ENCODE measurements at places on chromosomes 2 and 18. TPM values are rescaled to one million over a fixed set of nuclear protein-coding genes. Genes with fewer than 3 reads are reported as not detected.

DNA sequence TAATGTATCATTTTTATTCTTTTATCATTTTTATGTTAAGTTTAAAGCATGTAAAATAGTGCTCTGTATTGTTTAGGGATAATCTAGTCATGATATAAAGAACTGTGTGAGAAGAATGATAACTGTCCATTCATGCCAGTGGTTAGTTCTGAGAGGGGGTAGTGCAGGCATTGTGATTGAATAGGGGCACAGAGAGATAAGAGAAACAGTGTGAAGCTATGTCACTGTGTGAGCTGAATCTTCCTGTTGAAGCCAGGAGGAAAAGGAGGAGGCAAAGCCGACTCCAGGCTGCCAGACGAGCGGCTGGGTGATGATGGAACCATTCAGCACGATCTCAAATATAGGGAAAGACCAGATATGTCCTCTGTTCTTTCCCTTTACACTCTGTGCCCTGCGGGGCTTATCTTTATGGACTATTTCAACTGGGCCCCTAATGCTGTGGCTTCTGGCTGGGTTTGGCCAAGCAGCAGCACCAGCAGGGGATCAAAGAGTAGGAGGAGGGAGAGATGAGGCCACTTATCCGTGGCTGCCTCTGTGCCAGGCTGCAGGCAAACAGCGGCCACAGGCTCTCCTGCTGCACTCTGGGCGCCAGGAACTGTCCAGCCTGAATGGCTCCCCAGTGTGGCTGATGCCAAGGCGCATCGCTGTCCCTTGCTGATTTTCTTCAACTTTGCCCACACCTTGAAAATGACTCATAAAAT, 128.0 kb downstream of the SPP2 start:
- no peak for DNase-seq

DNA sequence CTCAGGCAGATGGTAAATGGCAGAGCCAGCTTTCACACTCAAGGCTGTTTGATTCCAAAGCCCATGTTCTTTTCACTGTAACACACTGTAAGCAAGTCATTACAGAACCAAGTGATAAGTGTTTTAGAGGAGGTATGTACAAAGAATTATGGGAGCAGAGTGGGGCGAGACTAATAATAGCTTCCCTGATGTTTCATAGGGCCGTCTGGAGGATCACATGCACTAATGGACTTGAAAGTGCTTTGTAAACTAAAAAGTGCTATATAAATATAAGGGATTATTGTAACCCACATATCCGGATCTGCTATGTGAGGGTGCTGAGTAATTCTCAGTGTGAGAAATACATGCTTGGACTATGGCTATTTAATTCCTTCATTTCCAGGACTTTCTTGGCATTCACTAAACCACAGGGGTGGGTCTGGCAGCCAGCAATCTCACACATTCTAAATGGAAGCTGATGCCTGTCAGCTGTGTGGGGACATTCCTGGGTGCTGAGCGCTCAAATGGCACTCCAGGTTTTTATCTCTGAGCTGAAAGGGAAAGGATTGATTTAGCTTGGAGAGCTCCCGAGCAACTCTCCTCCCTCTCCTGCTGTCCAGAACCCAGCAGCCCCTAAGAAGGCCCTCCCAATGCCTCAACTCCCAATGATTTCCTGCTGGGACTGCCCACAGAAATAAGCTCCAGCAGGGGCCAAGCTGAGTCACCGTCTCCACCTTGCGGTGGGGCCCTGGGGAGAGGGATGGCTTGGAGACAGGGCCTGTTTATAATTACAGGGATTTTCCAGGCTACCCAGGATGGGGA, 222.8 kb downstream of the SOX11 start:
- no peak for DNase-seq

DNA sequence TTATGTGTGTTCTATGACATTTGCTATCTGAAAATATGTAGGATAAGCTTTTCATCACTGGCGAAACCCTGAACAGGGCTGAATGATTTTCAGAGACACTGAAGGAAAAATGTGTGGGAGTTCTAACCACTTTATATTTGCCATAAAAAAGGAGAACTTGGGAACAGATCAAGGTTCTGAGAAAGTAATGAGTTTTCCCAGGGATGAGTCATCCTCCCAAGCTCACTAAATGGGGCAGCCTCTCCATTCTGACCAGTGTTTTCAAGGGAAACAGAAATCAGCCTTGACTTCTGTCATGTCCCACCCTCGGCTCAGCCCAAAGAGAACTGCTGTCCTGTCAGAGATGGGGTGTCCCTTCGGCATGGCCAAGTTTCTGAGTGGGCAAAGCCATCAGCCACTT, 2109.8 kb upstream of the CELF4 start:
- no peak for DNase-seq

GRCh38 chr18:68564351-68564750, 150.6 kb downstream of the TMX3 start:
- DNase-seq, result no peak

DNA sequence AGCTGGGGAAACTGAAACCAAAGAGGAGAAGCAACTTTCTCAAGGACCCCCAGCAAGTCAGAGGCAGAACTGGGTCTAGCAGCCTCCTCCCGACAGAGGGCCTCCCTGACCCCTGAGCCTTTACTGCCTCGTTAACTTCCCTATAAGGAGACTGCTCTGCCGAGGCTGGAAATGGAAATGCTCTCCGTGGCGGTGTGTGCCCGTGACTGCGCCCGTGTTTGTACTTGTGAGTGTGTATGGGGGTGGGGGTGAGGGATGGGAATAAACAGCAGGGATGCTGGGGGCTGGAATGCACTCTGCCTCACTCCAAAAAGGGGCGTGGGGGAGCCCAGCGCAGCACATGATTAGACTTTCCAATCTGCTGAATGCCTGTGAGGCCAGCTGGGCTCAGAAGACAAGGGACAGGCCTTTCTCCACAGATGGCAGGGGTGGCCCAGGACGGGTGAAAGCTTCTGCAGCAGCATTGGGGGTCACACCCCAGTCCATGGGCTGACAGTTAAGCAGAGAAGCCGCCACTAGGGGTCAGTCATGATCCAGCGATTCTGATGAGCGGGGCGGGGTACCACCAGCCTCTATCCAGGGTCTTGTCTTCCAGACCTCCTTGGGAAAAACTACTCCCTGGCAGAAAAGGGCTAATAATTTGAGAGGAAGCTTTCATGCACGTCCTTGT, 26.8 kb downstream of the MPHOSPH10 start:
- no peak for DNase-seq

- DNase-seq, result no peak
Observed at GRCh38 chr2:141714496-141714895, 416.3 kb downstream of the LRP1B start.

DNA sequence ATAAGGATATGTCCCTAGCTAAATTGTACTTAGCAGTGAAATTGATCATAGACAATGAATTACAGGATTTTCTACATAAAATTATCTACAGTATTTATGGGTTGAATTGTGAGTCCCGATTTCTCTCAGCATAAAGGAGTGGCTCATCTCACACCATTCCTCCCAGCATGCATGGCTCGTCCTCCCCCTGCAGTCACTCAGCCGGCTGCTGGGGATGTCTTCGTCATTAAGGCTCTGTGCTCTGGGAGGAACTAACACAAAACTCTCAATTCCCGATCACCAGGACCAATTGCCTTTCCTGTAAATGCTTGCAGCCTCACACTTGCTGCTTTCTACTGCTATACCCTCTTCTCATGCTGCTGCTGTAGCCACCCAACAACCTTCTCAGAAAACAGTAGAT, 75.9 kb downstream of the TXNL1 start:
- no peak for DNase-seq

DNA sequence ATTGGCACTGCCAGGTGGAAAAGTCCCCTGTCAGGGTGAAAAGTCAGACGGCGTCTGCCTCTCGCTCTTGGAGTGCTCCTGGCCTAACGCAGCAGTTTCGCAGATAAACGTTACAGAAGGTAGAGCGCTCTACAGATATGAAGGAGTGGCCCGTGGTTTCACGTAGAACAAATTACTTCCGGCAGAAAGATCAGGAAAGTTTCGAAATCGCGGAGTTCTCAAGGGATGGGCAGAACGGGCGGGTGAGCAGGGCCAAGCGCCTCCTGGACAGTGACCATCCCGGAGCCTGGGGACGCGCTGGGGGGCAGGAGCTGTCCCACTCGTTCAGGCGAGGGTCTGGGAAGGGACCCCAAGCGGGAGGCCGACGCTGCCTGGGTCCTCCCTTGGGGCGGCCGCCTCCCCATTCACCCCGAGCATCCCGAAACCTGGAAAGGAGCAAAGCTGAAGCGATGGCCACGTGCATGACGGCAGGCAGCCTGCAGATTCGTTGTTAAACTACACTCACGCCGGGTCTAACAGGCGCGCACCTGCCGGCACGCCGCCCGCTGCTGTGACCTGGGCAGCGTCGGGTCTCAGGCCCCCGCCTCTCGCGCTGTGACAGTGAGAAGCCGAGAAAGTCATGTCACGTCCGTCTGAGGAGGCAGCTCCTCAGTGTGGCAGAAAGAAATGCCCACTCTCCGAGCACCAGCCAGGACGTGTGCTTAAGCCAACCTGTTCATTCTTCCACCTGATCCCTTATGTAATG, 122.9 kb upstream of the SALL3 start:
- no peak for DNase-seq

DNA sequence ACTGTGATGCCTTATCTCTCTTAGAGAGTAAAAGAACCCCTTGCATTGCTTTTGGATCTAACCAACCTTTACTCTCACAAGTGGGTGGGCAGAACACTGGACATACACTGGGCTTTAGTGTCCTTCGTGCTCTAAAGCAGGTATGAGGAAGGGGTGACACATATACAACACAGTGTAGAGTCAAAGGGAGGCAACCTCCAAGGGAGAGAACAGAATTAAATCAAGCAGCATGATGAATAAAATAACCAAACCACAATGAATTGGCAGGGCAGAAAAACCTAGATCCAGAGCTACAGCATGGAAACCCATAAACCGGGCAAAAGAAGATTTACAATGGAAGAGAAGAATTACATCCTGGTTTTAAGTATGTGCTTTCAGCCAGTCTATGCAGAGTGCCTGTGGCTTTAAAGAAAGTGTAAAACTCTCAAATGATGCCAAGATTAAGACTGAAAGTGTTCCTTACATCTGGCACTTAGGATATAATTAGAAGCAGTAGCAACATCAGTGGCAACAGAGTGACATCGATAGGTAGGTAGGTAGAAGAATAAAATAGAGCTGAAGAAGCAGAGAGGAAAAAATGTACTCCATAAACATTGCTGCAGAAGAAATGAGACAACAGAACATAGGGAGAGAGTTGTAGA, 191.7 kb upstream of the ZC3H15 start:
- DNase-seq, result no peak

DNA sequence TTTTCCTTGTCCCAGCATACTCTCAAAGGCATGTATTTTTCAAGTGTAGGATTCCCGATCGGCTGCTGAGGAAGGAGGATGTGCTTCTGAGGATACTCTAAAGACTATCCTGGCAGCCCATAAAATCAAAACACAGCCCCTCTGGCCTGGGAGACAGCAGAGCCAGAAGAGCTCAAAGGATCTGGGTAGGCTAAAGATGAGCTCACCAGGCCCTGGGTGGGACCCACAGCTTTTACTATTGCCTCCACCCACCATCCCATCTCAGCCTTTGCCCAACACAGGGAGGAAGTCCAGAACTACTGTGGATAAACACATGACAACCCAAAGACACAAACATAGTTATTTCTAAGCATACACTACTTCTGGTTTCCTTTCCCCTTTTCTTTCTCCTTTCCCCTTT, 79.1 kb upstream of the ZFP36L2 start:
- DNase-seq, result peak; percentile 87

The PAX3 gene
- total RNA-seq, result 1.7 TPM

The ATG16L1 gene
- 16.7 TPM for total RNA-seq

The ABCB6 gene
- 9.3 TPM for total RNA-seq
